Activated naive CD4-positive, alpha-beta T cell treated with anti-CD3 and anti-CD28 coated beads for 36 hours (primary cell): ENCODE measurements at places on chromosomes 7 and 10. TPM values are rescaled to one million over a fixed set of nuclear protein-coding genes. Genes with fewer than 3 reads are reported as not detected.

The SPOCK2 gene
- total RNA-seq = 205 TPM

The IL6 gene
- total RNA-seq = 4.0 TPM

The GPC2 gene
- 7.6 TPM for total RNA-seq

The ADAMTS14 gene
- not detected for total RNA-seq

The HOXA2 gene
- total RNA-seq = not detected

The EBLN1 gene
- total RNA-seq = not detected

The MNX1 gene
- not detected for total RNA-seq

The HOXA5 gene
- not detected for total RNA-seq

The PALD1 gene
- 0.69 TPM for total RNA-seq

The CYP3A4 gene
- not detected for total RNA-seq

The ZNF804B gene
- not detected for total RNA-seq

The ANKRD30A gene
- total RNA-seq = not detected

The SLC16A9 gene
- total RNA-seq = 0.84 TPM

The ACSL5 gene
- 22.1 TPM for total RNA-seq

The KCNMA1 gene
- total RNA-seq = not detected

The CPN1 gene
- not detected for total RNA-seq

The SMNDC1 gene
- 42.4 TPM for total RNA-seq

The SFRP5 gene
- not detected for total RNA-seq

The ZNF511 gene
- 39.4 TPM for total RNA-seq

The TMEM196 gene
- not detected for total RNA-seq

The PTF1A gene
- total RNA-seq = not detected

The GNGT1 gene
- total RNA-seq = not detected

GRCh38 chr7:137838706-137839315 is 8.0 kb downstream of the DGKI start:
- DNase-seq = no peak

DNA sequence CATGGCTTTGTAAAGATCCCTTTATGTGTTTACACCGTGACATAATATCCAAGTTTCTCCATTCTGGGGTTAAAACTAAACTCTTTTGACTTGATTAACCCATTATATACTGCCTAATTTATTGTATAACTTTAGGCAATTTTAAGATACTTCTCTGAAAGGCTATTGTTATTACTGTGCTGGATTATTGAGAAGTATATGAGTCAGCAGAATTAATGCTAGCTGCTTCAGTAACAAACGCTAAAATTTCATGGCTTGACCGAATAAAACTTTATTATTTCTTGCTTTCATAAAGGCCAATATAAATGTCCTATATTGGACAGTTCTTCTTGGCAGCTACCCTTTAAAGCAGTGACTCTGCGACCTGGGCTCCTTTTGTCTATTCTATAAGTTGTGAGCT is 853.9 kb downstream of the SORCS3 start:
- DNase-seq = no peak

- DNase-seq = no peak
Measured at GRCh38 chr10:48944171-48944570, 4.5 kb upstream of the LRRC18 start.

- peak; percentile 74 for DNase-seq
Measured at GRCh38 chr7:101315336-101315735, 6.3 kb downstream of the IFT22 start.

- DNase-seq = no peak
Measured at GRCh38 chr7:64869121-64869725, 33.9 kb upstream of the ZNF273 start.

GRCh38 chr10:72333112-72334015 is 21.4 kb downstream of the DNAJB12 start:
- DNase-seq = peak; percentile 74

DNA sequence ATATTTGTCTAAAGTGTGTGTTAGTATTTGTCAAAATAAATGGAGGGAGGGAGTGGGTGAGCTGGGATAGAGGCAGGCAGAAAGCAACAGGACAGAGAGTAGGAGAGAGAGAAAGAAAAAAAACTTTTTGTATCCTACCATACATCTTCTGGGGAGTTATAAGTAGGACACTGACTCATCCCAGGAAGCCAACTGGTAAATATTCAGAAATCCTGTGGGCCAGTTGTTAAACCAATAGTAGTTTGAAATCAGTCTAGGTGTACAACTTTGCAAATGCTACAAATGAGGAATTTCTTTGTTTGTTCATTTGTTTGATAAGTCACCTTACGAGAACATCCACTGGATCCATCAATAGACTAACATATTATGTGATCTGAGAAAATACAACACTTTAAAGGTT is 980.9 kb downstream of the GATA3 start:
- no peak for DNase-seq

GRCh38 chr7:16999541-17000267 is 117.9 kb upstream of the AGR3 start:
- DNase-seq = peak; percentile 18

- DNase-seq = no peak
Measured at GRCh38 chr7:21639206-21639868, 96.5 kb downstream of the DNAH11 start.

DNA sequence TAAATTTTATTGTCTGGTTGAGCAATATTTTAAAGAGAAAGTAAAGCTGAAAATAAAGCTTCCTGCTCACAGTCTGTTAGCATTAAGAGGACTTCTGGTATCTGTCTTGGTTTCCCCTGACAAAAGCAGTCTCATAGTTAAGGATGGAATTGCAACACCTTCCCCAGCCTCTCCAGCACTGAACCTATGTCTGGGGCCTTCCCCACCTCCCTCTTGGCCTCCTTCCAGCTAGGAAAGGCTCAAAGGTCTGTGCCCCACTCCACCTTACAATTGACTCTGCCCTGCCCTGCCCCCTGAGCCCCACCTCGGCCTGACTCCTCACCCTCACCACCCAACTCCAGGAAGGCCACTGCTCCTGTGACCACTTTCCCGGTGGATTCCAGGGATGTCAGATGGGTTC is 33.2 kb downstream of the COL17A1 start:
- no peak for DNase-seq

- no peak for DNase-seq
Measured at GRCh38 chr10:25699631-25700030, 234.4 kb upstream of the MYO3A start.

DNA sequence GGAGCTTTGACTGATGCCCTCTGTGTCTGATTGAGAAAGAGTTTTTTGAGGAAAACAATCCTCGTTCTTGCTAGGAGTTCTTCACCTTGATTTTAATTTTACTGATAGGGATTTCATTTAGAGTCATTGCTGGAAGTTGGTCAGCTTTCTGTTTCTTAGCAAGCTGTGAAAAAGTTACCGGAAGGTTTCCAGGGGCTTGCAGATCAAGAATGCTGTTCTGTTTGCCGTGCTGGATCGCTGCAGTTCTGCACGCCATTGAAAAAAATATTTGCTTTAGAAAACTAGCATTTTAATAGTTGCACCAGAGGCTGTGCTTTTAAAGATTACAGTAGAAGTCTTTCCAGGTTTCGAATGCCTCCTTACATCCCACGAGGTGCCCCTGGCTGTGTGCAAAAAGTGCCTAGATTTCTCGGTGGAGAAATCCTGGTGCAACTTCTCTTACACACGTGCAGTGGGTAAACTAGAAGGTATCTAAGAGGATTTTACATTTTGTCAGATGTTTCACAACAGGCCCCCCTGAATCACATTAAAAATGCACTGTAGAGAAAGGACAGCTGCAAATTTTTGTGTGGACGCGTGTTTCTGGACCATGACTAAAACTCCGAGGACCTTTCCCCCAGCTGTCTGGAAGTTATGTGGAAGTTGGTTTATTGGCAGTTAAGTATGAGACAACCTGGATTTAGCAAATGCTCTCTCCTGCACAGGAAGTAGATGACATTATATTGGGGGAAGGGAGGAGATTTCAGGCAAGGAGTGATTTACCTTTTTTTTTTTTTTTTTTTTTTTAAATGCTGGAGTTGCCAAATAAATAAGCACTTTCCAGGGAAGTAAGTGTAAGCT is 5.8 kb downstream of the TCF7L2 start:
- no peak for DNase-seq

GRCh38 chr10:15169555-15170401 is 1.3 kb upstream of the NMT2 start:
- DNase-seq = peak; percentile 55

DNA sequence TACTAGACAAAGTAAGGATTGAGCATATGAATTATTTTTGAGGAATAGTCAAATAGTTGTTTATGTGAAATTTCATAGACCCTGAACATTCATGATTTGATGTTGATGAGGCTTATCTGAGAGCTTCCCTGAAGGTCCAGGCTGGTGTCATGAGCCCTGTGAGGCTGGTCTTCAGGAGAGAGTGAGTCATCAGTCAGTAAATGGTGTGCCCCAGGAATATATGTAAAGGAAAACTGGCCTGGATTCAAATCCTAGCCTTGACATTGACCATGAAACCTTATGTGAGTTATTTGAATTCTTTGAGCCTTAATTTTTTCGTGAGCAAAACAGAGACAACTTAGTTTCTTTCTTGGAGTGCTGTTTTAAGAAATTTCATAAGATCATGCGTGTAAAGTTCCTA is 6.2 kb downstream of the TMEM236 start:
- DNase-seq = no peak

DNA sequence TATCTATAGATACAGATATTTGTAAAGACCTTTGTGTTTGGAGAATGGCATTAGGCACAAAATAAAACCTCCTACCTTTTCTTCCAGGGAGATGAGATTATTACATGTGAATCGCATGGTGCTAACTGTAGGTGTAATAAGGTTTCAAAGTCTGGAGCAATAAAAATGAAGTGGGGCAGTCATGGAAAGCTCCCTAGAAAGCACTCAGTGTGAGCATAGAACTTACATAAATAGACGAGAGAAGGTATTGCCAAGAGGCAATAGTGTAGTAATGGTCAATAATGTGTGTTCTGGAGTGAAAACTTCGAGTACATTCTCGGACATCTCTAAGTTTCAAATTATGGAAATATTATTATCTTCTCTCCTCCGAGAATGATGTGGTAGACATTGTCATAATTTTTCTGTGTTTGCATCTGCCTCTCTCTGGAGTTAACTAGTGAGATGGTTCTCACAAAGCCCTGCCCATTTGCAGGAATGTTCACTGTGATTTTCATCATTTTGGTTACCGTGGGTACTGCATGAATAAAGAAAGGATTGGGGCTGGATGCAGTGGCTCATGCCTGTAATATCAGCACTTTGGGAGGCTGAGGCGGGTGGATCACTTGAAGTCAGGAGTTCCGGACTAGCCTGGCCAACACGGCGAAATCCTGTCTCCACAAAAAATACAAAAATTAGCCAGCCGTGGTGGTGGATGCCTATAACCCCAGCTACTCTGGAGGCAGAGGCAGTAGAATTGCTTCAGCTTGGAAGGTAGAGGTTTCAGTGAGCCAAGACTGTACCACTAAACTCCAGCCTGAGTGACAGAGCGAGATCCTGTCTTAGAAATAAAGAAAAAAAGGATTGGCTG is 10.6 kb downstream of the VIM start:
- no peak for DNase-seq

- DNase-seq = peak; percentile 50
Measured at GRCh38 chr7:139505563-139505962, 17.9 kb upstream of the CLEC2L start.

GRCh38 chr10:128642502-128642901 is 516.3 kb upstream of the MKI67 start:
- no peak for DNase-seq

GRCh38 chr10:120279196-120279595 is 177.8 kb upstream of the PLPP4 start:
- no peak for DNase-seq

GRCh38 chr7:102098986-102099385 is 187.7 kb upstream of the SH2B2 start:
- DNase-seq = no peak

GRCh38 chr7:149725426-149725821 is 48.0 kb downstream of the ZNF467 start:
- DNase-seq = no peak

- peak; percentile 96 for DNase-seq
Measured at GRCh38 chr10:100509241-100509840, 10.3 kb downstream of the SEC31B start.

DNA sequence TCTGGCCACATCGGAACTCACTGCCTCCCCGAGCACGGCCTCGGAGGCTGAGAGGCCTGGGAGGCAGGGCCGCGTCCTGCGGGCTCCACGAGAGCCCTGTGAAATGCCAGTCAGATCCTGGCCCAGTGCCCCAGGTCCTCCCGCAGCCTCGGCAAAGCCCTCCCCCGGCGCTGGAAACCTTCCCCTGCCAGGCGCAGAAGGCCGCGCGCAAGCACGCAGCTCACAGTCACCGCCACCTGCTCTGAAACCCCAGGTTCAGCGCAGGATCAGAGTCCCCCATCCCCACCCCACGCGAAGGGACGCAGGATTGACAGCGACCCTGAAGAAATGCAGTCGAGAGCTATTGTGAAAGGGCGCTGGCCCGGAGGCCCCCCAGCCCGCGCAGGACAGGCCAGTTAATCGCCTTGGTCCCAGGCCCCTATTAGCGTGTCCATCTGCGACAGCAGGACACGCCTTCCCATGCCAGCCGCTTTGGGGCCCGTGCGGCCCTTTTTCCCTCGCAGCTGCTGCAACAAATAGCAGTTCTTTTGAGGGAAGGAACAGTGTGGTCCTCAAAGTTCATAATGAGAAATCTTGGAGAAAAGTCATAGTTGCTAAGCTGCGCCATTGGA is 13.5 kb upstream of the EGFR start:
- DNase-seq = no peak
